ENCODE measurements at places on chromosomes 7 and 10.

DNA sequence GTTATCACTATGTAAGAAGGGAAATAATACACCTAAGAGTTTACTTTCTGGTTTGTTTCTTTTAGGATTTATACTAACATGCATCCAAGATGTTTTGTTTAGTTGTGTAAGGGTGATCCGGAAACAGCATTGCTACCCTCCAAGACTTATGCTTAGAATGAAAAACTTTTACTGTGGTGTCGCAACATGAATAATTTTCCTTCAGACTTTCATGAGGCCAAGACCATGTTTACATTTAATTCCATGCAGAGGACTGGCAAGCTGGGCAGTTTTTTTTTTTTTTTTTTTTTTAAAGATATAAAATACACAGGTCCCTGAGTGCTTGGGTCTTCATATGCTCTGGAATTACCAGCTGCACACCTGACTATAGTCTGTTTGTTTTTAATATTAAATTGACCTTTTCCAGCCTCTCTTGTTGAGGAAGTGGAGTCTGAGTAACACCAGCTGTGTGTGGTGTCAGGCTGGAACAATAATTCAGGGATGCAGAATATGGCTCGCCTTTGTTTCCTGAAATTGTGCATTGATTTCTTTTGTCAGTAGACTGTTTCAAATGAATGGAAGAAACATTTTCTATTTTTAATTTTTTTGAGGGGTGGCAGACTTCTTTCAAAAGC is 81.7 kb downstream of the ST7 start:
- no peak overlapping the region for H3K4me3 ChIP-seq
- no peaks in the 10 kb centered on the region for H3K36me3 ChIP-seq
- H3K4me1 ChIP-seq = peaks cover 11% of the 10 kb centered on the region
- DNase-seq = no peak
- H3K27me3 ChIP-seq = no peaks in the 10 kb centered on the region
- H3K27ac ChIP-seq = no peak overlapping the region

DNA sequence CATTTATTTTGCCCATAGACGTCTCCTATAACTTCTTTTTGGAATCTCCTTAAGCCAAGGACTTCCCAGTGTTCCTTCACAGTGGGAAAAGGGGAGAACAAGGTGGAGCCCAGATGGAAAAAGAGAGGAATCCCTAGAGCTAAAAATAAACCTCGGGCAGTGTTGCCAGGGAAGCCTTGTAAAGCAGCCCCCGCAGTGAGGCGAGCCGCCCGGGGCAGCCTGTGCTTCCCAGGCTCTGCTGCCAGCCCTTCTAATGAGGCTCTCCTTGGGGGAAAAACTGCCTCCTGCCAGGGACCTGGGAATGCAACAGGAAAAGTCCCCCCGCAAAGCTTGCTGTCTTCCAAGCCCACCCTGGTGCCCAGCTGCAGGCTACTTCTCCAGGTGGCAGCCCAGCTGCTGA is 71.7 kb downstream of the SH3PXD2A start:
- no peak for DNase-seq
- no peaks in the 10 kb centered on the region for H3K36me3 ChIP-seq
- H3K27ac ChIP-seq = no peak overlapping the region
- peaks cover 33% of the 10 kb centered on the region for H3K4me1 ChIP-seq
- no peaks in the 10 kb centered on the region for H3K27me3 ChIP-seq

- H3K4me3 ChIP-seq = no peak overlapping the region
- no peaks in the 10 kb centered on the region for H3K4me1 ChIP-seq
- no peaks in the 10 kb centered on the region for H3K36me3 ChIP-seq
- no peak overlapping the region for H3K27ac ChIP-seq
Observed at GRCh38 chr10:15879058-15879457, 18.8 kb upstream of the MINDY3 start.

DNA sequence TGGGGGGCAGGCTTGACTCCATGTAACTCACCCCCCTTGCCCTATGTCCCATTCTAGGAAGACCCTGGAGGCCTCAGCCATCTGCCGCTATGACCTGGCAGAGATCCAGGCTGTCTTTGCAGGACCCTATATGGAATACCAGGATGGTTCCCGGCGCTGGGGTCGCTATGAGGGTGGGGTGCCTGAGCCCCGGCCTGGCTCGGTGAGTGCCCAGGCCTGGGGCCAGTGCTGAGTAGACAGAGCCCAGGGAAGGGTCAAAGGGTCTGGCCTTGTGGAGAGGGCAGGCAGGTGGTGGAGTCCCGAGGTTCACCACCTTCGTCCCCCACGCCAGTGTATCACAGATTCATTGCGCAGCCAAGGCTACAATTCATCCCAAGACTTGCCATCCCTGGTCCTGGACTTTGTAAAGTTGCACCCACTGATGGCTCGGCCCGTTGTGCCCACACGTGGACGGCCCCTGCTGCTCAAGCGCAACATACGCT is 7.5 kb downstream of the MRPL43 start:
- peaks cover 53% of the 10 kb centered on the region for H3K36me3 ChIP-seq
- H3K27me3 ChIP-seq = no peaks in the 10 kb centered on the region
- H3K4me1 ChIP-seq = no peaks in the 10 kb centered on the region
- no peak overlapping the region for H3K27ac ChIP-seq

DNA sequence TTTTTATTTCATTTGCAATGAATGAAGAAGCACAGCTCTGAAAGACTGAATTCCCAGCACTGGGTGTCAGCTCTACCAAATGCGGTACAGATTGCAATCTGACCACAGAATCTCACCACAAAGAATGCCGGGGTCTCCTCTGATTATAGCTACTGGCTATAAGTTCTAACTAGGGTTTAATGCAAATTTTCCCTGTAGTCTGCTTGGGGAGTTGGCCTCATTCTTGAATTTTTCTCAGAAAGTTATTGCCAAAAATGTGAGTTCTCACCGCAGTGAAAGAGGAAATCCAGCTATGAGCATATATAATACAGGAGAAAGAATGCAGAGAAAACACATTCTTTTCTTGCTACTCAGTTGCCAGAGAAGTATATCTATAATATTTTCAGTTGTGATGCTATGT is 1255.7 kb upstream of the LRRTM3 start:
- no peaks in the 10 kb centered on the region for H3K4me1 ChIP-seq
- H3K36me3 ChIP-seq = no peaks in the 10 kb centered on the region
- H3K27me3 ChIP-seq = no peaks in the 10 kb centered on the region
- H3K4me3 ChIP-seq = no peak overlapping the region
- no peak overlapping the region for H3K27ac ChIP-seq
- DNase-seq = no peak

DNA sequence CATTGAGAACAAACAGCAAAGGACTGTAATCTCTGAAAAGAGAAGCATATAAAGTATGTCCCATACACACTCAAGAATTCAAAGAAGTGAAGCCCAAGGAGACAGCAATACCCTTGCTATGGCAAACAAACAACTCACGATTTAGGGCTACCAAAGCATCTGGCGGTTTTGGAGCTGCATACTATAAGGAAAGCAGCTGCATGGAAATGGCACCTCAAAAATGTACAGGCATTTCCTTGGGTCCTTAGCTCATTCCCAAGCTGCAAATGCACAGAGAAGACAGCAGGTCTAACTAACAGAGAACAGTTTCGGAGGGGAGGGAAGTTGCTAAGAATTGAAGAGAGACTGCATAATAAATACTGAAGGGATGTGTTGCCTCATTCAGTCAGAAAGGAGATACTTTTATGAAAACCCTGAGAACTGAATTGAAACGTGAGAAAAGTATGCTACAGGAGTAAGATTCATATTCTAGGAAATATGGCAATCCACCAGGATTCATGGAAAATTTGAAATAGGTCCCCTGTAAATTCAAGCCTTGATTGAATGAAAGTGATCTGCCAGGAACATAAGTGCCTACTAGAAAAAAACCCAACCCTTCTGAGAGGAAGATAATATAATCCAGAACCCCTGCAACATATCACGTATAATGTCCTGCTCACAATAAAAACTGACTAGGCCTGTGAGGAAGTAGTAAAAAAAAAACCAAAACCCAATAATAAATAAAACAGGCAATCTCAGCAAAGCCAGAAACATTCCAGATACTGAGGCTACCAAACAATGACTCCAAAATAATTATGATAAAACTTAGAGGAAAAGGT is 36.4 kb downstream of the CUBN start:
- no peak overlapping the region for H3K4me3 ChIP-seq
- H3K36me3 ChIP-seq = no peaks in the 10 kb centered on the region
- no peak for DNase-seq
- no peaks in the 10 kb centered on the region for H3K4me1 ChIP-seq
- H3K27ac ChIP-seq = no peak overlapping the region

Measured in upper lobe of left lung (tissue), 6 donors.